ENCODE measurements at places on chromosomes 7 and 10.
A peak's percentile ranks its signal among the peaks of the same experiment; 100 is the strongest.

- DNase-seq, result no peak
Observed at GRCh38 chr10:131910663-131911314, 10.0 kb downstream of the PPP2R2D start.

DNA sequence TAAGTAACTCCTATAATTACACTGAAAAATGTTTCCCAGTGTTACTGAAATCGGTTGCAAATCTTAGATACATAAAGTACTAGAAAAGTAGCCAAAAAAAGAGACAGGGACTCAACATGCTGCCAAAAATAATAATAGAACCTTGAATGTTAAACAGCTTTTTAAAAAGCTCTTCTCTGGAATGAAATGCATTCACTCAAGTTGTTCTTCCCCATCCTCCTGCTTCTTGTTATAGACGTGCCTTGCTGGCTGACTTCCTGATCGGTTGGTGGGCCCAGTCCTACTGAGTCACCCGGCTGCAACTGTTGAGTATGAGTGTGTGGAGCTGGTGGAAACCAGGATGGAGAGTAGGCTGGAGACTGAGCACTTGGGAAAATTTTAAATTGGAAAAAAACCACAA lies 30.6 kb upstream of the RAPGEF5 start:
- peak; percentile 12 for DNase-seq

DNA sequence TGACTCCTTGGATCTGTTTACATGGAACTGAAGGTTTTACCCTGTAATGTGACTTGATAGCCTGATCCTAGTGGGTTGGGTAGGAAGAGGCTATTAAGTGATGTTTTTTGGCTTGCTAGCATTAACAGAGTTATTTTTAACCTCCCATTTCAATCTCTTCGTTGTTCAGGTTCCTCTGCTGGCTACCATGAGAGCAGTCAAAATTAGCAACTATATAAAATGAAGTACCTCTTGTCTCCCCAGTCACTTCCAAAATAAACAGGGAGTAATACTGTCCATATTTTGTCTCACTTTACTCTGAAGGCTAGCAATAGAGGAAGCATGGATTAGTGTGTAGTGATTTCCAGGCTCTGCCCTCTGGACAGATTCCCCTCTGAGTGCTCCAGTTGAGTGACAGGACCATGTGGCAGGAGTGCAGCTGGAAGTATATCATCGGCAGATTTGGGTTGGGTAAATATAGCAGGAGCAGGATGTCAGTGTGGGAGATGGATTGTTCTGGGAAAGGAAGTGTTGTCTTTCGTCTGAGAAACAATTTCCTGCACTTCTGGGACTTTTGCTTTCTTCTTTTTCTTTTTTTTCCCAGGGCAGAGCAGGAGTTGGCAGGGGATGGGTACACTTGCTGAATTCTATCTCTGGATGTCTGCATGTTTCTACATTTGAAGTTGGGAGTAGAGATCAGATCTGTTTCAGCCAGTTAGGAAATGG lies 35.2 kb downstream of the GBF1 start:
- DNase-seq, result peak; percentile 40

DNA sequence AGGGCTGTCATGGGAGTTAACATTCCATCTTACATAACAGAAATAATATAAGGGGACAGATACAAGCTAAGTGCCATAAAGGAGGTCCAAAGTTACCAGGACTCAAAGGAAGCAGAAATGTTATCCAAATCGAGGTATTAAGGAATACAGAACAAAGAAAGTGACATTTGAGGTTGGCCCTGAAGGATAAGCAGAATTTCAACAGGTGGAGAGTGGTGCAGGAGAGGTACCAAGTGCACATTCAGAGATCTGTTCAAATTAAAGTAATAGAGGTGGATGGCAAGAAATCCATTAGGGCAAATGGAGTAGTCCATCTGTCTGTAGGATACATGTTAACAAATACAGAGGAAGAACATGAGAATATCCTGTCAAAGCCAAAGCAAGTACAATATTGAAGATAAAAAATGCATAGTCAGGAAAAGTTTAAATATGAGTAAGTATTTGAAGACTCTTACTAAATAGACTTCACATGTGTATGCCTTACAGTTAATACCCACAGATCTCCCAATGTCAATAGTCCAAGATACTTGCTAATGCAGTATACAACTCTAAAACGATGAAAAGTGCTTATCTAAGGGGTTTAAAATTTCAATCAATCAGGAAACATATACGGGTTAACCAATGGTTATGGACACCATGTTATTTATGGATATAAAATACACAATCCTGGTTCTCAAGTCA lies 10.0 kb downstream of the CDK6 start:
- DNase-seq, result no peak

DNA sequence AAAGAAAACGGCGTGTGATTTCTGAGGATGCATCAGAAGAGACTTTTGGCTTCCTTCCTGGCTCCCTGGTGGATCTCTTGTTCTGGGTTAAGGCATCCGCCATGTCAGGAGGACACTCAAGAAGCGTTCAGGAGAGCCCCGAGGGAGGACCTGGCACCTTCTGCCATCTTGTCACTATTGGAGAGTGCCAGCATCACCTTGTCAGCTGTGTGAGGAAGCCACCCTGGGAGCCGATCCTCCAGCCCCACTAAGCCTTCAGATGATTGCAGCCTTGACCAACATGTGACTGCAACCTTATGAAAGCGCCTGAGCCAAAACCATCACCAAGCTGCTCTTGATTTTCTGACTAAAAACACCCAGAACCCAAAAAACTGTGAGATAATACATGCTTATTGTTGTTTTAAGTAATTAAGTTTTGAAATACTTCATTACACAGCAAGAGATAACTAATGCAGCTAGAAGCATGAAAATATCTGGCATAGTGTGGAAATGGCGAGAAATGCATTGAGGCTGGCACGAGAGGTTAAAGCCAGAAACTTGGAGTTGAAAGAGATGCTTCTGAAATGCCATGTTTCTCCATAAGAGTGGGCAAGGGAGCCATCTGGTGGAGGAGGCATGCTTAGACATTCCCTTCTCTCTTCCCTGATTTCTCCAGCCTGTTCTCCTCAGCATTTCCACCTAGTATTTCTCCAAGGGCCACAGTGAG lies 5.4 kb upstream of the ZFYVE27 start:
- peak; percentile 66 for DNase-seq

- no peak for DNase-seq
Observed at GRCh38 chr7:19296617-19297016, 151.4 kb upstream of the FERD3L start.

Measured in iris pigment epithelial cell (primary cell).